Nasal cavity respiratory epithelium epithelial cell of viscerocranial mucosa (primary cell): ENCODE measurements at places on chromosomes 16 and 17. TPM values are rescaled to one million over a fixed set of nuclear protein-coding genes. Genes with fewer than 3 reads are reported as not detected.

SLC35G6 gene
- not detected in 2 replicates for total RNA-seq

HOXB1 gene
- not detected in 2 replicates for total RNA-seq

RNF166 gene
- 7.0 and 9.6 TPM in 2 replicates for total RNA-seq

TBC1D28 gene
- total RNA-seq, result not detected in 2 replicates

MPP2 gene
- 0.28 TPM in 1 of 2 replicates, not detected in the other for total RNA-seq

ENO3 gene
- 1.4 and 1.9 TPM in 2 replicates for total RNA-seq

CD300A gene
- 0.07 TPM in 1 of 2 replicates, not detected in the other for total RNA-seq

CAPNS2 gene
- 14.7 and 87.5 TPM in 2 replicates for total RNA-seq

DUSP14 gene
- total RNA-seq, result 94.3 and 102 TPM in 2 replicates

STX1B gene
- under 0.01 and 0.07 TPM in 2 replicates for total RNA-seq

IGF2BP1 gene
- total RNA-seq, result under 0.01 and 0.07 TPM in 2 replicates

LPO gene
- total RNA-seq, result under 0.01 and 0.21 TPM in 2 replicates

RPH3AL gene
- 1.7 and 8.5 TPM in 2 replicates for total RNA-seq

CDRT15 gene
- total RNA-seq, result not detected in 2 replicates

BCL7C gene
- total RNA-seq, result 25.1 and 28.7 TPM in 2 replicates

RRAD gene
- 3.1 and 35.2 TPM in 2 replicates for total RNA-seq

KRT40 gene
- 0.36 TPM in 1 of 2 replicates, not detected in the other for total RNA-seq

CA7 gene
- not detected in 2 replicates for total RNA-seq

CLEC10A gene
- total RNA-seq, result not detected in 2 replicates

SLC16A5 gene
- 19.1 and 20.5 TPM in 2 replicates for total RNA-seq

ABCA3 gene
- 0.64 and 0.68 TPM in 2 replicates for total RNA-seq

KCNJ2 gene
- total RNA-seq, result under 0.01 and 2.7 TPM in 2 replicates

PLCG2 gene
- 2.1 and 10.6 TPM in 2 replicates for total RNA-seq

SDR42E1 gene
- total RNA-seq, result 28.5 and 37.9 TPM in 2 replicates

KRTAP4-9 gene
- not detected in 2 replicates for total RNA-seq

LRRC37A3 gene
- total RNA-seq, result 4.1 and 11.0 TPM in 2 replicates

PRSS53 gene
- 0.34 and 1.6 TPM in 2 replicates for total RNA-seq

ZFHX3 gene
- 3.8 and 12.4 TPM in 2 replicates for total RNA-seq

PIPOX gene
- 0.28 and 1.0 TPM in 2 replicates for total RNA-seq

CCL4L2 gene
- not detected in 2 replicates for total RNA-seq

RAMP2 gene
- total RNA-seq, result not detected in 2 replicates

HBA2 gene
- total RNA-seq, result not detected in 2 replicates

TBC1D3G gene
- total RNA-seq, result not detected in 2 replicates

DNAH3 gene
- total RNA-seq, result under 0.01 and 0.50 TPM in 2 replicates

CA10 gene
- 0.34 TPM in 1 of 2 replicates, not detected in the other for total RNA-seq

SKAP1 gene
- 0.14 TPM in 1 of 2 replicates, not detected in the other for total RNA-seq

CHST6 gene
- total RNA-seq, result 1.0 and 2.8 TPM in 2 replicates

HYDIN gene
- total RNA-seq, result 0.34 and 0.71 TPM in 2 replicates

EME1 gene
- 0.14 and 0.68 TPM in 2 replicates for total RNA-seq

SLC47A2 gene
- 0.34 and 1.2 TPM in 2 replicates for total RNA-seq

LDHD gene
- total RNA-seq, result 0.68 and 2.8 TPM in 2 replicates

PRAC1 gene
- total RNA-seq, result not detected in 2 replicates

ATP2C2 gene
- total RNA-seq, result 26.7 and 50.7 TPM in 2 replicates

CFAP97D1 gene
- under 0.01 and 0.07 TPM in 2 replicates for total RNA-seq

STH gene
- not detected in 2 replicates for total RNA-seq
